Breast epithelium (tissue), 4 donors: ENCODE measurements at places on chromosomes 7 and 10.

DNA sequence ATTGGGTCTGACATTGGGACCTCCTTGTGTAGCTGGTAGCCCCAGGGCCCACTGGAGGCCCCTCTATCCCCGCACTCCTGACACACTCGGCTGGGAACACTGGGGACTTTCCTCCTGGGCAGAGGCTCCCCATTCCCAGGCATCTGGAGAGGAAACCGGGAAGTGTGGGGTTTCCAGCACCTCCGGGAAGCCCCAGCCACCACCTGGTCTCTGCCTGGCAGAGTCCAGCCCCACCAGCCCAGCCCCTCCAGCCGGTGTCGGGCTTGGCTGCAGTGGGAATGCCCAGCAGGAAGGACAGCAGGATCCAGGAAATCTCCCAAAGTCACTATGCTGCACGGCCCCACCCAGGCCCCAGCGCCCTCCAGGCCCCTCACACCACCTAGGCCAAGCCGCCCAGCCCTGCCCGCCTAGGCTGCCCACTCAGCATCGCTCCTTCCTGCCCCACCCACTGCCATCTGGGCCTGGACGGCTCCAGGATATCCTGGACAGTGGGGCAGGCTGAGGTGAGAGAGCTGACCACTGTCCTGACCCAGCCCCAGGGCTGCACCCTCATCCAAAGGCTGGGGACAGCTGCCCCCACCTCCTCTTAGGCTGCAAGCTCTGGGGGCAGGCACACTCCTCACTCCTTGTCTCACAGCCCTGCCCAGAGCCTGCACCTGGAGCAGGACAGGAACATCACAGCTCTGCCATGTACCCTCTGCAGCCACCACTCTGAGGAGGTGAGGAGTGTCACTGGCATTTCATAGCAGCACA is 11.8 kb downstream of the RASGEF1A start:
- peak; percentile 51 for DNase-seq

DNA sequence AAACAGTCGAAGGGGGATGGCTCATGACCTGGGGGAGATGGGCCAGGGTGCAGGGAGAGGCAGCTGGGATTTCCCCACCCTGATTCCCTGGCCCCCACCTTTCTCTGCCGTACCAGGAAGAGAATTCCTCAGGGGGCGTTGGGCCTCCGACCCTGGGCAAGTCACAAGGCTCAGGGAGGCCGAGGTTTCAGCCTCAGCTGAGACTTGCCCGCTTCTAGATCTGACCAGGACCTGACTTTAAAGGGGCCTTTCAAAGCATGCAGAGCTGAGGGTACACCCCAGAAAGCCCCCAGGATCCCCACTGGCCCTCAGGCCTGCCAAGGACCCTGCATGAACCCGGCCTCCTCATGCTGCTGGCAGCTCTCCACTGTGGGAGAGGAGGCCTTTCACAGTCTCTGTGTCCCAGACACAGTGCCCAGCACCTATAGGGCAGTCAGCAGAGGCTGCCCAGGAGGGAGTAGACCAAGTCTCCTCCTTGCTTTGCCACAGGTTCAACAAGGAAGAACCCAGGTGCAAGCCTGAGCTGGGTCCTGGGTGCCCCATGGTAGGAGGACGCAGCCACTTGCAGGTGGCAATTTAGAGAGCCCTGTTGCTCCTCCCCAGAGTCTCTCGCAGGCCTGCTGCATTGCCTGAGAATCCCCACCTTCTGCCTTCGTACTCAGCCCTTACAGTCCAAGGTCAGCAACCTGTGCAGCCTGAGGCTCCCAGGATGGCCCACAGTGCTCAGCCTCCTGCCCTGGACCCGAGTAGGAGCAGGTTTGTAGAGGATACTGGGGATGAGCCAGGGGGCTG is 89.3 kb downstream of the CHST15 start:
- DNase-seq: peak; percentile 11

DNA sequence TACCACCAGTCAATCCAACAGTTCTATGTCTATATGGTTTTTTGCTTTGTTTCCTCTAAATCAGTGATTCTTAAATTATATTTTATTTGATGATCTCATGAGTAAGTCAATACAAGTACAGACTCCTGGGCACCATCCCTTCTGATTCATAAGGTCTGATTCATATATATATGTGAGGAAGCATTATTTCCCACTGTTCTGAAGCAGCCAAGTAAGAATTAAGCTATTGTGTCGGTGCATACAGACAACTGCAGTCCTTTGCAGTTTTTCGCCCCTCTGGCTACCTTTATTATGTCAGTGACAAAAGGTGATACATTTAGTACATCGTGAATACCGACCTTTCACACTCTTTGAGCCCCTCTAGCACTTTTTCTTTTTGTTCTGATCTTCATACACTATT is 1079.6 kb upstream of the C7orf33 start:
- no peak for DNase-seq

DNA sequence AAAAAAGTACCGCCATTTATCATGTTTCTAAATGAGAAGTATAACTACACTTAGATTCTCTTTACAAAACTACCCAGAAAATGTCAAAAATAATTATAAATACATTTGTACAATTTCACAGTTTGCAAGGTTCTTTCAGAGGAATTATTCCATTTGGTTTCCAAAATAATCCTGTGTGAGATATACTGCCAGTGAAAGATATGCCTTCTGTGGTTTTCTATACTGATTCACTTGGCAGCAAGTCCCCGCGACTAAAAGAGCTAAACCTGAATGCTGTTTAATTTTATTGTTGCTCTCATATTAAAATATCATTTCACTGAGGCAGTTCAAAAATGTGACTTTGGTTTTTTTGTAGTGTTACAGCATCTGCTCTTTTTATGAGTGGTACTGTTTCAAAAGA is 364.9 kb upstream of the PLXDC2 start:
- no peak for DNase-seq

DNA sequence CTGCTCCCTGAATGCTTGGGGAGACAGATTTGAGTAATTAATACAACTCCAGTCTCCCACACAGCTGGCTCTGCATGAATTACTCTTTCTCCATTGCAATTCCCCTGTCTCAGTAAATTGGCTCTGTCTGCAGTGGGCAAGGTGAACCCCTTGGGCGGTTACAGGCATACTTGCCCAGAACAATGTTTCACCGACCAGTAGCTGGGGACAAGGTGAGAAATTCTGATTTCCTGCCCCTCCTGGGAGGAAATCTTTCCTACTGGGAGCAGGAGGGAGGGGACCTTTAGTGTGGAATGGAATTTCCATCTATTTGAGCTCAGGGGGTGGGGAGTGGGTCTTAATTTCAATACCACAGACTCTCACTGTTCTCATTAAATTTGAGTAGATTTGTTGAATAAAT is 42.2 kb upstream of the FZD9 start:
- no peak for DNase-seq

DNA sequence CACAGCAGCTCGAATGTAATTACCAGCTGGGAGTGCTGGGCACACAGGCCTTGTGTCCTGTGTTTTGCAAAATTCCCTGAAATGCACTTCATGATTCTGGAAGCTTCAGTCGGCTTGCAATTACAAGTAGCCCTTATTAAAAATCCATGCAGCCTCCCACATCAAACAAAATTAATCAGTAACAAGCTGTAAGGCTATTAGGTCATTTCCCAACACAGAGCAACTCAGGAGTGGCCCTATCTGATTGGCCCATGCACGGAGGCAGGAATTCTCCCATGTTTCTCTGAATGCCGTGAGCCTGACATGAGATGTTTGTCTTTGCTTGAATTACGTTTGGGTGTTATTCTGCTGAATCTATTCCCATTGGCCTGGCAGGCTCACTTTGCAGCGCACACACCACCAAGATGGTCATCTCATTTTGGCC is 36.9 kb downstream of the FOXL3 start:
- DNase-seq: no peak

DNA sequence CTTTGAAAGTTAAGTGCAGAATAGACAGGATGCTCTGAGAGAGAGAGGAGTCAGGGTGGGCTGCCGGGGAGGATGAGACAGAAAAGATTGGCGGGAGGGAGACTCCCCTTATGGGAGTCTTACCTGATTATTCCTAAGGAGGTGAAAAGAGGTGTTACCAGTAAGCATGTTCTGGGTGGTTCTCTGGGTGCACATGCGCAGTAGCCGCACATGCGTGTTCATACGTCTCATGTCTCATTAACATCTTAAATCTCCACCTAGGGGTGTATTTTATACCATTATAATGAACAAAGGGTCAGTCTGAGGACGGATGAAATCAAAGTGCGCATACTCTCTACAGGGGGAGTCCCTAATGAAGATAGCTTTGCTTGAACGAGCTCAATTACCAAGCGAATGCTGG is 592.9 kb upstream of the C7orf33 start:
- no peak for DNase-seq

DNA sequence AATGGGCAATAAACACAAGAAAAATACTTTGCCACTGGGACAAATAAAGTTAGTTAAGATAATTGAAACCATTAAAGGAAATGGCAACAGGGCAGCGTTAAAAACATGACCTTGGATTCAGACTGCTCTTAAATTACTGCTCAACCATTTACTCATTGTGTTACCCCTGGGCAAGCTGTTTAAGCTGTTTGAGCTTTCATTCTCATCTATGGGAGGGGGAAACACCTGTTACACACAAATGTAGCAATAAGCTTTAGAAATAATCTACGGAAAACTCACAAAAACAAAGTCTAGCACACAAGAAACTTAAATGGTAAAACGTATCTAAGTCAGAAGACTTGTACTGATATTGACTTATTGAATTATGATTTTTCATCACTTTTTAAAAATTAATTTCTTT is 137.1 kb downstream of the KMT2E start:
- no peak for DNase-seq
